Right renal cortex interstitium (tissue), 3 donors: ENCODE measurements at places on chromosomes 1 and 21. TPM values are rescaled to one million over a fixed set of nuclear protein-coding genes. Genes with fewer than 3 reads are reported as not detected.

The RGS18 gene
- polyA plus RNA-seq = 4.4 TPM

The CDC14A gene
- polyA plus RNA-seq = 33.2 TPM

The KCNA2 gene
- 0.32 TPM for polyA plus RNA-seq

The CSMD2 gene
- polyA plus RNA-seq = 0.78 TPM

The CD1E gene
- polyA plus RNA-seq = 0.30 TPM

The HTR6 gene
- 1.3 TPM for polyA plus RNA-seq

The TCHH gene
- 0.03 TPM for polyA plus RNA-seq

The PPIE gene
- 72.1 TPM for polyA plus RNA-seq

The TMEM51 gene
- 18.2 TPM for polyA plus RNA-seq

The GREM2 gene
- polyA plus RNA-seq = 0.83 TPM

The ADAMTS4 gene
- polyA plus RNA-seq = 1.1 TPM

The RNF186 gene
- polyA plus RNA-seq = 0.28 TPM

The HSPA6 gene
- polyA plus RNA-seq = 0.40 TPM

The GPR3 gene
- 1.00 TPM for polyA plus RNA-seq

The CRP gene
- polyA plus RNA-seq = not detected

The KTI12 gene
- polyA plus RNA-seq = 6.1 TPM

The TMEM82 gene
- polyA plus RNA-seq = 2.6 TPM

The DPT gene
- polyA plus RNA-seq = not detected

The REN gene
- polyA plus RNA-seq = 64.3 TPM

The SH2D5 gene
- polyA plus RNA-seq = 0.64 TPM

The FAM177B gene
- polyA plus RNA-seq = not detected

The CHRM3 gene
- 8.0 TPM for polyA plus RNA-seq

The SPATA46 gene
- polyA plus RNA-seq = 0.25 TPM

The NBL1 gene
- 20.5 TPM for polyA plus RNA-seq

The PLA2G2A gene
- not detected for polyA plus RNA-seq

The CDA gene
- 5.2 TPM for polyA plus RNA-seq

The EXTL1 gene
- polyA plus RNA-seq = 1.5 TPM

The HOOK1 gene
- 68.5 TPM for polyA plus RNA-seq

The PDC gene
- not detected for polyA plus RNA-seq

The WNT3A gene
- 0.17 TPM for polyA plus RNA-seq

The TMEM240 gene
- 3.6 TPM for polyA plus RNA-seq

The LRRC71 gene
- 0.26 TPM for polyA plus RNA-seq

The WDR47 gene
- polyA plus RNA-seq = 15.6 TPM
